ENCODE measurements at places on chromosomes 5 and 9. TPM values are rescaled to one million over a fixed set of nuclear protein-coding genes. Genes with fewer than 3 reads are reported as not detected.

DNA sequence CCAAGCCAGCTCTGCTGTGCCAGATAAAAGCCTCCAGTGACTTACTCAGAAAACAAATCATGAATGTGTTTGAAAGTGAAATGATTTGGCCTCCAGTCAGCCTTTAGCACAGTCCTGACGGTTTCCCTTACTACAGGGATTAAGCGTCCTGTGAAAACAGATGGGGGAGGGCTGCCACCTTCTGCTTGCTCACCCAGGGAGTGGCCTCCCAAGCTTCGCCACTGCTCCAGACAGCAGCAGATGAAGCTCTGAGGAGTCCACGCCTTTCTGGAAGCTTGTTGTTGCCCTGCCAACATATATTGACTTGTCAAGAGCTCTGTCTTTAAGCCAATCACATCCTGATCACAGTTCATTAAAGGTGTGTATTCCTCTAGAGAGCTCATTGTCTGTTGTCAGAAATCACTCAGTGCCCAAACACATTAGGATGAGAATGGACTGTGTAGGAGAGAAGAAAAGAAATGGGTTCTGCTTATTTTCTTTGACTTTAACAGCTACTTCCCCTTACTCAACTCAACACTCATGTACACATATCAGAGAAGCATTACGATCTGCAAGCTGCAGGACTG, 4.9 kb upstream of the FYB1 start:
- DNase-seq: no peak

GRCh38 chr5:128097781-128098180, 14.2 kb downstream of the SLC12A2 start:
- DNase-seq: no peak

DNA sequence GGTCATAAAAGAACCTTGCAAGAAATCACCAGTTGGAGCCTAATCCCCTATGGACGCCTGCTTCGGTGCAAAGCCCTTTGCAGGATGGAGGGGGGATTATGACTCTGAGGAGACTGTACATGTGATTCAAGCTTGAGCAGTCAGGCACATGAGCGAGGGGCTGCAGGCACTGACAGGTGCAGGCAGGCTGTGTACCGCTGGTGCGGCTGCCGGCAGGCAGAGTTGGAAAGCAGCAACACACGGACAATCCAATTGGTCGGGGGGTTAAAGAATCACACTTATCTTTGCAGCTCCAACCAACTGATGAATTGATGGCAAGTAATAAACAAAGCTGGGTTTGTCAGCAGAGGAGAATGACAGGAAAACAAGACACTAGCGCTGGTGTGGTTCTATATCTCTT, 5.7 kb downstream of the WHRN start:
- DNase-seq: no peak

Gene CCDC69
- 3.9 TPM for total RNA-seq

Gene CDX1
- total RNA-seq: not detected

Gene TXNDC8
- not detected for total RNA-seq

Data from G401 (cell line).